NCI-H524 (cell line): ENCODE measurements at places on chromosomes 1 and 21.

GRCh38 chr1:145886816-145887215 lies 1.1 kb upstream of the ANKRD35 start:
- DNase-seq, result no peak

- DNase-seq, result no peak
Observed at GRCh38 chr1:198638441-198638840, 399 bp upstream of the PTPRC start.

GRCh38 chr1:22591576-22591975 lies 28.3 kb downstream of the EPHA8 start:
- DNase-seq, result no peak

DNA sequence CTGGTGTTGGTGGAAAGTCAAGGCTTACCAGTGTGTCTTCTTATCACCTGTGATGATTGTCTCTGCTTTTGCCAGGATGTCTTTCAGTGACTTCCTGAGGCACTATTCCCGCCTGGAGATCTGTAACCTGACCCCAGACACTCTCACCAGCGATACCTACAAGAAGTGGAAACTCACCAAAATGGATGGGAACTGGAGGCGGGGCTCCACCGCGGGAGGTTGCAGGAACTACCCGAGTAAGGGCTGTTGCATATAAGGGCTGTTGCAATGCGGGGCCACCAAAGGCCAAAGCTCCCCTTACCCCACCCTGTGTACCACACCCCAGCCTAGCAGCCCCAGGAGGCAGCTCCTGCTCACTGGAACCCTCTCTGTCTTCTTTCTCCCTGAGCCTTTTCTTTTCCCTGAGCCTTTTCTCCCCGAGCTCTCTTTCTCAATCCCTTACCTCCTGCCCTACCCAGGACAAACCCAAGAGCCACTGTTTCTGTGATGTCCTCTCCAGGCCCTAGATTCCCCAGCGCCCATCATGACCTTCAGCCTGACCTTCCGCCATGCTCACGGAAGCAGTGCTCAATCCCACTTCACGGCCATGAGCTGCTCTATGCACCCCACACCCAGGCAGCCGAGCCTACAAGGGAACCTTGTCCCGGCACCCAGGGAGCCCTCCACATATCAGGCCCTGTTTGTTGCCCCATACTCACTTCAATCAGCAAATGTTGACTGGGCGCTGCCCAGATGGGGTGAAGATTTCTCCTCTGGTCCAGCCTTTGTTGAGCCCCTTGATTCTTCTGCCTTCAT lies 40.6 kb downstream of the CAPN2 start:
- DNase-seq, result no peak

DNA sequence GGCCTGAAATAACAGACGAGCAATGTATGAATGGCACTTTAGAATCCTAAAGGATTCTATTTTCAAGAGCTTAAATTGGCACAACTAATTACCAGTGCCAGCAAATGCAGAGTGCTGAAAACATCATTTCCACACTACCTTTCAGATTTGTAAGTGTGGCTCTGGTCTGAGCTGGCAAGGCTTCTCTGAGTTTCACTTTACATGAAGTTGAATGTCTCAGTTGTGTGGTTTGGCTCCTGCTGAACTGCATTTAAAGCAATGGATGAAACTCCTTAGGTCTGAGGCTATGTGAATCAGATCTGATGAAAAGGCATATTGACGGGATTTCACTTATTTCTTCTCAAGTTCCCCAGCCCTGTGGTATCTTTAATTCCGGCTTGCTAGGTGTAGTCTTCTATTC lies 114.8 kb upstream of the PTGFR start:
- DNase-seq, result no peak

DNA sequence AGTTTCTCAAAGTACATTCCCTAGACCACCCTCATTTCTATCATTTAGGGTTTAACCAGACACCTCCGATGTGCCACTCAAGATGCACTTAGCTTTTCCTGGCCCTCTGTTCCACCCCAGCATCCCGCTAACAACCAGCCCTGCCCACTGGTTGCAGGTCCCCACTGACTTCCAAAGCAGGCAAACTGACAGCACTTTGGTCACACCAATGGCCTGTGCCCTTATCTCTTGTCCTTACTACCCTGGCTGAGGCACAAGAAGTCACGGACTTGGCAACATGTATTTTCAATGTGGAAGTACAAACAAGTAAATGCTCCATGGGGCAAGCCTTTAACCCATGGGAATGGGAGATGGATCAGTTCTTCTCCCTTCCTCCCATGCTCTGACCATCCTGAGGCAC lies 357.1 kb downstream of the OMA1 start:
- DNase-seq, result no peak

DNA sequence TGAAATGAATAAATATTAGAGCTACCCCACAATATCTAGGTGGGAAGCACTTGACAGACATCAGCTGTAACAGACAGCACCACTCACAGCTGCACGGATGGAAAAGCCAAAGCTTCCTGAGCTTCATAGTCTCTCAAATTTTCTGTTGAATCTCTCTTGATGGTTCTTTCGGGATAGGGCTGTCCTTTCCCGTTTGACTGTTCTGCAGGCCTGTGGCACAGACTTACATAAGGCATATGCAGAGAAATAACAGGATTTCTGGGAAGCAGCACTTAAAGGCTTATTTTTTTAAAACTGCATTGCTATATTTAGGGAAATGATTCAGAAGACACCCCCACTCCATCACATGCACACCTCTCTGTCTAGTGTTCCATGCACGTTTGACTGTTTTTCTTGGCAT lies 77.5 kb downstream of the ZNF648 start:
- no peak for DNase-seq

DNA sequence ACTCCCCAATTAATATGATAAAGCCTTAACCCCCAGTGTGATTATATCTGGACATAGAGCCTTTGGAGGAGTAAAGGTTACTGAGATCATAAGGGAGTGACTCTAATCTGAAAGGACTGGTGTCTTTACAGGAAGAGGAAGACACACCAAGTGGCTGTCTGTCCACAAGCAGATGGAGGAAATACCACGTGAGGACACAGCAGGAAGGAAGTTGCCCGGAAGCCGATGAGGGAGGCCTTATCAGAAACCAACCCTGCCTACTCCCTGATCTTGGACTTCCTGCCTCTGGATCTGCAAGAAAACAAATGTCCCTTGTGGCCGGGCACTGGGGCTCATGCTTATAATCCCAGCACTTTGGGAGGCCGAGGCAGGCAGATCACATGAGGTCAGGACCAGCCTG lies 110.3 kb upstream of the CHRM3 start:
- DNase-seq, result no peak

GRCh38 chr1:157044326-157044725 lies 1.2 kb downstream of the ARHGEF11 start:
- no peak for DNase-seq

- no peak for DNase-seq
Observed at GRCh38 chr1:237041461-237041794, 556 bp upstream of the RYR2 start.

DNA sequence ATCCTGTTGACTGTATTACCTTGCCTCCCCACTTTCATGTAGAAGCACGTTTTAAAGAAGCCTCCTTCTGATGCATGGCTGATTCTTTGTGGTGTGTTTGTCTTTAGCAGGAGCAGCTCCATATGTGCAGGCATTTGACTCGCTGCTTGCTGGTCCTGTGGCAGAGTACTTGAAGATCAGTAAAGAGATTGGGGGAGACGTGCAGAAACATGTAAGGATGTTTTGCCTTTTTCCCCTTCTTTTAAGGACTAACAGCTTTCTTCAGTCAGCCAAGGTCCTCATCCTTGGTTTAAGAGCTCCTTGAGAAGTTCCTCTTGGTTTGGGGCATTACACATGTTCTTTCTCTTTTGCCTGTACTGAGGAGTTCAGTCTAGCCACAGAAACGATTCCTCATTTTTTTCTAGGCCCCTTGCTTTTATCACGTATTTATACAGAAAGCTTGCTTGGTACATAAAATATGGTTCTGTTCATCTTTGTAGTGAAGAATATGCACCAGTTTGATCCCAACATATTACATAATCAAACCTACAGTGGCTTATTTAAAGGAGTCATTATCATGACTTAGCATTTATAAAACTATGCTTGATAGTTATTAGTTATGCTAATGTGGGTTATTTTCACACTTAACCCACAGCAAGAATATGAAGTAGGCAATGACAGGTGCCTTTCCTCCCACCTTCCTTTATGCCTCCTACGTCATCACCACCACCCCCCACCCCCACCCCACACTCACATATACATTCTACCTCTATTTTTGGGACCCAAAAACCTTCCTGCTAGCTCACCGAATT lies 19.6 kb downstream of the CAP1 start:
- no peak for DNase-seq

DNA sequence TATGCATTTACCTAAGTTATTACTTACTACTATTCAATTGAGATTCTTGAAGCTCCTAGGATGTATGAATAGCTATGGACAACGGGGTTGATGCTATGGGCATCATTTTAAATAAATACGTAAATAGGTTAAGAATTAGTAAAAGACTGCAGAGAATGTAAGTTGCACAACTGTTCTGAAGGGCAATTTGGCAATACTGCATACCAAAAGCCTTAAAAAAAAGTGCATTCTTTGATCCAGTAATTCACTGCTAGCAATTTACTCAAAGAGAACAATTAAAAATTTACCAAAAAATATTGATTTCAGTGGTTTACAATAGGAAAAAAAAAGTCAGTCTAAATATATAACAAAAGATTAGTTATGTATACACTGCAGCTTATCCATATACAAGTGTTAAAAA lies 3.5 kb downstream of the ARPC5 start:
- no peak for DNase-seq

DNA sequence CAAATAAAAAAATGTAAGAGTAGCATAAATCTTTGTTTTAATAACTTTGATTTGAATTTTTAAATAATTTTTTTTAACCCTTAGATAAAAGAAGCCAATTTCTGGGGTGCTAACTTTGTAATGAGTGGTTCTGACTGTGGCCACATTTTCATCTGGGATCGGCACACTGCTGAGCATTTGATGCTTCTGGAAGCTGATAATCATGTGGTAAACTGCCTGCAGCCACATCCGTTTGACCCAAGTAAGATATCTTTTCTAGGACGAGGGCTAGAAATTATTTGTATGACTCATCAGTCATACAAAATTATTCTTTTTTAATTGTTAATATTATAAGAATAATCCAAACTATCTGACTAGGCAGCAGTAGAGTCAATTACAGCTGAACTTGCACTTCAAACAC lies 71.2 kb downstream of the GPR161 start:
- DNase-seq, result no peak

- DNase-seq, result no peak
Observed at GRCh38 chr1:184840596-184840995, 85.9 kb upstream of the EDEM3 start.

GRCh38 chr1:240687820-240688219 lies 75.9 kb upstream of the GREM2 start:
- DNase-seq, result no peak

GRCh38 chr21:34986561-34987500 lies 62.3 kb downstream of the RUNX1 start:
- DNase-seq, result no peak

- DNase-seq, result no peak
Observed at GRCh38 chr1:185397183-185397582, 80.1 kb upstream of the IVNS1ABP start.

- DNase-seq, result no peak
Observed at GRCh38 chr21:42631142-42631541, 22.3 kb upstream of the PDE9A start.

GRCh38 chr1:231317306-231318014 lies 20.2 kb downstream of the EXOC8 start:
- no peak for DNase-seq

DNA sequence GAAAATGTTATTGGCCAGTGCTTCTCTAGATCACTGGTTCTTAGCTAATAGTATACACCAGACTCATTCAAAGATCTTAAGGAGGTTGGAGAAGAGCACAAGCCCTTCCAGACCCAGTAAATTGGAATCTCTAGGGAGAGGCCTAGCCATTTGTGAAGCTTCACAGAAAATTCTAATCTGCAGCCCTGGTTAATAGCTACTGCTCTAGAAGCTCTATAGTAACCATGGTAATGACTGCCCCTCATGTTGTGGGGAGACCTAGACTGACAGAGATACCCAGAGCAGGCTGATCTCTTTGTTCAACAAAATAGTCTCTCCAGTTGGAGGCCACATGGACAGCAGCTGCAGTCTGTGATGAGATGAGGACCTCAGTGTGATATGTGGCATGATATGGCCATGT lies 31.7 kb downstream of the ARID1A start:
- no peak for DNase-seq

DNA sequence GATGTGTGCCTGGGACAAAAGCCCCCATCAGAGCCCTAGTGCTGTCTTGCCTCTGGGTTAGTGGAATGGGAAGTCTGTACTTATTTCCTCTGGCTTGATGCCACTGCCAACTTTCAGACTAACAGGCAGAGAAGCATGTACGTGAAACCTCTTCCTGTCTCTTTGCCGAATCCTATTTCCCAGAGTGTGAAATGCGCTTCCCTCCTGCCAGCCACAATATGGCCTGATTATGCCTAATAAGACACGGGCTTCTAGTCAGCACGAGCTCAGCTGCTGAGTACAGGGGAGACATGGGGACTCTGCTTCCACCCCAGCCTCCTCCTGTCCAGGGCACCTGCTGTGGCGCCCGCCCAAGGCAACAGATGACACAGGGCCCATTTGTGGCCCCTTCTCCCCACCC lies 111.4 kb downstream of the KCND3 start:
- DNase-seq, result peak; percentile 54

- DNase-seq, result peak; percentile 6
Observed at GRCh38 chr1:111197598-111198284, 2.7 kb downstream of the DENND2D start.

GRCh38 chr1:107559881-107560280 lies 405.1 kb downstream of the VAV3 start:
- no peak for DNase-seq

DNA sequence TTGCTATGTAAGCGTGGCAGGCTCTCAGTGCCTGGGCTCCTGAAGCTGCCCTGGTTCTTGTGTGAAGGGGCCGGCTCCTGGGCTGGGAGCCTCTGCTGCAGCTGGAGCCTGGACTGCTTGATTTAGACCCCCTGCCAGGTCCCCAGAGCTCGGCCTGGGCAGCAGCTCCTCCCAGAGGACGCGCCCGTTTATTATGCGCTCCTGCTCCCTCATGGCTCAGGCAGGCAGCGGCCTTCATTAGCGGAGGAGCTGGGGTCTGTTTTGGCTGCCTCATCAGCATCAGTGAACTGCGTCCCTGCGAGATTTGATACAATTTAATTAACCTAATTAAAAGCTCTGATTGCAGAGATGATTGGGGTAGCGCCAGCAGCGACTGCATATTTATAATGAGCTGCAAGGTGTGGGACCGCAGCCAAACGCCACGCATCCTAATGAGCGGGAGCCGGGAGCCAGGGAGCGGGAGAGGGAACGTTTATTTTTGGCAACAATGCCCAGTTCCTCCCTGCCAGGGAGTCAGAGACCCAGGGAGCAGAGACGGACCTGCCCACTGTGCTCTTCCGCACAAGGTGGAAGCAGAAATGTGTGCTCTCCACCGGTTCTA lies 16.6 kb downstream of the UTP11 start:
- DNase-seq, result peak; percentile 74

- DNase-seq, result no peak
Observed at GRCh38 chr1:97423403-97423802, 497.4 kb downstream of the DPYD start.
